ENCODE measurements at places on chromosomes 6 and 20. TPM values are rescaled to one million over a fixed set of nuclear protein-coding genes. Genes with fewer than 3 reads are reported as not detected.

Gene LPIN3
- 4.5 TPM for total RNA-seq

Gene FLRT3
- total RNA-seq = 1.4 TPM

Gene AKAP12
- total RNA-seq = 37.3 TPM

Gene RAMACL
- total RNA-seq = 0.24 TPM

Gene TGM6
- total RNA-seq = not detected

Gene SNAI1
- 1.7 TPM for total RNA-seq

Gene FERMT1
- total RNA-seq = 6.4 TPM

Gene ZBTB46
- 3.4 TPM for total RNA-seq

Gene DNPH1
- total RNA-seq = 74.5 TPM

Gene TMC2
- not detected for total RNA-seq

Gene TPX2
- total RNA-seq = 312 TPM

Gene FHL5
- total RNA-seq = not detected

Gene CRISP2
- not detected for total RNA-seq

Gene FRS3
- total RNA-seq = 1.2 TPM

Gene ACTL10
- 0.49 TPM for total RNA-seq

Gene AARS2
- 7.1 TPM for total RNA-seq

Gene NRSN2
- total RNA-seq = 111 TPM

Gene HLA-DOB
- total RNA-seq = not detected

Gene BMP2
- total RNA-seq = 0.84 TPM

Gene JPH2
- total RNA-seq = 24.2 TPM

Gene SEL1L2
- not detected for total RNA-seq

Gene MYMX
- total RNA-seq = not detected

Gene CRISP3
- total RNA-seq = not detected

Gene MCCD1
- total RNA-seq = not detected

Gene ANKEF1
- total RNA-seq = 9.7 TPM

Gene HUS1B
- total RNA-seq = 0.98 TPM

Gene PROKR2
- 0.10 TPM for total RNA-seq

Gene SSTR4
- total RNA-seq = not detected

Gene VSX1
- 2.8 TPM for total RNA-seq

Gene FOXQ1
- not detected for total RNA-seq

Gene PRSS35
- total RNA-seq = not detected

Gene OOEP
- total RNA-seq = not detected

Gene C20orf141
- not detected for total RNA-seq

Gene RCAN2
- total RNA-seq = 0.48 TPM

Gene FAM209B
- total RNA-seq = not detected

Gene LY6G6D
- total RNA-seq = not detected
